Mesendoderm (in vitro differentiated cells): ENCODE measurements at places on chromosomes 3 and 15.

DNA sequence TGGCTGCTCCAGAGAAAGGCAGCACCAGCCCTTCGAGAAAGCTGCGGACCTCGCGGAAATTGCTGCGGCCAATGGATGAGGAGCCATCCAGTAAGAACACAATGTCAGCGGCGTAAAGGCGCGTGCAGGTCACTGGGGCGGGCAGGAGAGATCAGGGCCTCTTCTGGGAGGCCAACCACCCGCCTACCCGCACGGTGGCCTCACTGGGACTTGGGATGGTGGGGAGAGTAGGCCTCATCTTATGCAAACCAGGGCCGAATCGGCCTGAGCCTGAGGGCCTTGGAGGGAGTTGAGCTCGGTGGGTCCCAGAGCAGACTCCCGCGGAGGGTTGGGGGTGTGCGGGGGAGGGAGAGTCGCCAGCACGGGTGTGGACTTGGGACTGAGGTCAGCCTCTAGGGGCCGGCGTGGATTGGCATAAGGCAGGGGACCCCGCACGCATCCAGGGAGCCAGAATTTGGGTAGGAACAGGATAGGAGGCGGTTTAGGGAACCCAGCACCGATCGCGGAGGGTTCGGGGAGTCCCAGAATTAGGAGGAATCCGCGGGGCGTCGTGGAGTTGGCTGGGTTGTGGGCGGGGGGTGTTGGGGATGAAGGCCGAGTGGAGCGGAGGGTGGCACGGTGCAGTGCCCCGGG is 596 bp downstream of the COL7A1 start:
- no peaks in the 10 kb centered on the region for H3K27me3 ChIP-seq
- H3K4me3 ChIP-seq: no peak overlapping the region
- peak overlapping the region; percentile 70 for H3K27ac ChIP-seq
- peaks cover 9% of the 10 kb centered on the region for H3K4me1 ChIP-seq
- H3K36me3 ChIP-seq: peaks cover 5% of the 10 kb centered on the region

- no peaks in the 10 kb centered on the region for H3K36me3 ChIP-seq
- no peak overlapping the region for H3K4me3 ChIP-seq
- H3K4me1 ChIP-seq: peaks cover 3% of the 10 kb centered on the region
These were observed 230.4 kb upstream of the BHLHE40 start for GRCh38 chr3:4748701-4749378.

GRCh38 chr3:15638891-15639262 is 37.3 kb downstream of the BTD start:
- H3K4me3 ChIP-seq: no peak overlapping the region
- H3K36me3 ChIP-seq: no peaks in the 10 kb centered on the region
- no peaks in the 10 kb centered on the region for H3K4me1 ChIP-seq
- no peak overlapping the region for H3K27ac ChIP-seq
- H3K27me3 ChIP-seq: no peaks in the 10 kb centered on the region

DNA sequence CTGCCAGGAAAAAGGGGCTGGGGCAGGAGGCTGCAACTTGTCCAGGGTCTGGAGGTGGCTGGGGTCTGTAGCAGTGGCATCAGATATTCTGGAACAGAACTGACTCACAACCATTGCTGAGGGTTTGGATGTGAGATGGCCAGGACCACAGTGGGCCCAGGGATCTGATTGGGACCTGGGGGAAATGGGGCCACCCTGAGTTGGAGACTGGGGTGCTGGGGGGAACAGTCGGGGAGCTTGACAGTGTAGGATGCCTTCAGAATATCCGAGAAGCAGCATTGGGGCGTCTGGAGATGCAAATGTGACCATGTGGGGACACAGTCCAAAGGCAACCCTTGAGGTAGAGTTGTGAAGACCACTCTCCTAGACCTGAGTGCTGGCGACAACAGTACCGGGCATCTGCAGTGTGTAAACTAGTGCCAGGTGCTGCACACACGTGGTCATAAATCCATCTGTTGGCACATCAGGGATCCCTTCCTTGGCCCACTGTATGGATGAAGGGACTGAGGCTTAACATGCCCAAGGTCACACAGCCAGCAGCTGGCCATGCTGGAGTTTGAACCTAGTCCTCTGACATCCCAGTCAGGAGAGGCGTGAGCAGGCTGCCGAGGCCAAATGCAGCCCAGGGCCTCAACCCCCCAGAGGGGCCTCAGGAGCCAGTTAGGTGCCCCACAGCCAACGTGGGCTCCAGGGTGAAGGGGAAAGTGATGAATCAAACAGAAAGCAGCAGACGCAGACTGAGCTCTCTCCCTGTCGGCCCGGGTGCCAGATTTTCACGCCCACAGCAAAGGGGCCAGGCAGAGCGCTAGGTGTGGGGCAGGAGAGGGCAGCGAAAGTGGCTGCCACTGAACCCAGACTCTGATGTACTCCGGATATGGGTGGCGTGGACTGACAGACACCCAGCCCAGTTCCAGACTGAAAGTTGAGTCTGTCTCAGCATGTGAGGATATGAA is 18.8 kb downstream of the HEMK1 start:
- no peaks in the 10 kb centered on the region for H3K36me3 ChIP-seq
- no peaks in the 10 kb centered on the region for H3K4me1 ChIP-seq
- no peaks in the 10 kb centered on the region for H3K27me3 ChIP-seq

GRCh38 chr3:25037049-25037547 is 391.0 kb upstream of the RARB start:
- no peaks in the 10 kb centered on the region for H3K36me3 ChIP-seq
- H3K27ac ChIP-seq: no peak overlapping the region
- H3K4me3 ChIP-seq: no peak overlapping the region
- H3K4me1 ChIP-seq: no peaks in the 10 kb centered on the region
- no peaks in the 10 kb centered on the region for H3K27me3 ChIP-seq
- DNase-seq: no peak
